ENCODE measurements at places on chromosomes 5 and 9.

GRCh38 chr5:1111241-1111726 lies 579 bp downstream of the SLC12A7 start:
- DNase-seq, result no peak

- DNase-seq, result no peak
Observed at GRCh38 chr5:9455826-9456434, 89.9 kb downstream of the SEMA5A start.

- DNase-seq, result no peak
Observed at GRCh38 chr5:64519263-64519662, 13.4 kb downstream of the RGS7BP start.

DNA sequence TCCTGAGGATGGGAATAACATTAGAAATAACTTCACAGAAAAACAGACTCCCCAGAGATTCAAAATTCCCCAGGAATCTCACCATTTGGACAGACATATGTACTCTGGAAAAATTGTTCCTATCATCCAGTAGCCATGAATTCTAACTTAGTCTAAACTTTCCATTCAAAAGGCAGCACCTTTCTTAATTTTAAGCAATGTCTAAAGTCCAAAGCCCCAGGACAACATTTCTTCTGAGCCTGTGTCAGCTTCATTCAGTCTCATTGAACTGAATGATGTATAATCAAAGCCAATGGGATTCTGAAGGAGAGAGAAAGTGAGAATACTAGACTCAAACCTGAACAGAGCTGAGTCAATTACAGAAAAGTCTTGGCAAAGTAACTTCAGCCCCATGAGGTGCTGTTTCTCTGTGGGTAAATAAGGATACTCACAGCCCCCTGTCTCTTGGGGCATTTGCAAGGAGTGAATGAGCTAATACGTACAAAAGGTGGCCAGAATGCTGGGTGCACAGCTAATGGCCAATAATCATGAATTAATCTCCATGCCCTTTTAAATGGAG lies 140.6 kb downstream of the SEMA5A start:
- DNase-seq, result no peak

DNA sequence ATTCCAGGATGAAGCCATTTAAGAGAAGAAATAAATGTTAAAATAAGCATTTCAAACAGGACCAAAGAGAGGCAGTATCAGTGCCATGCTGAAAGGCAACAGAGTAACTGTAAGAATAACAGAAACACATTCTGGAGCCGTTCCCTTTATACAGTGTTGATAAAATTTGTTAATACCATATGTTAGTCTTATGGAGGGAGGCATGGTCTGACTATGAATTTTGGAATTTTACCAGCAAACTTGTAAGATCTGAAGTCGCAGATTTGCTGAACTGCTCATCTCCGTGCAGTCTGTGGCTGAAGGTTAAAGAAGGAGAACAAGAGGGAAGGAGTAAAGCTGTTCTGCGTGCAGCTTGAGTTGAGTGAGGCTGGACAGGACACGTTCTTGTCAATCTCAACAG lies 508.4 kb downstream of the NFIB start:
- DNase-seq, result peak; percentile 50

GRCh38 chr9:70539001-70539400 lies 124.5 kb upstream of the KLF9 start:
- DNase-seq, result no peak

- DNase-seq, result no peak
Observed at GRCh38 chr9:92524881-92525280, 10.9 kb downstream of the ECM2 start.

- DNase-seq, result peak; percentile 69
Observed at GRCh38 chr9:105154723-105155191, 89.7 kb upstream of the SLC44A1 start.

GRCh38 chr9:125681086-125681622 lies 25.9 kb downstream of the MAPKAP1 start:
- peak; percentile 16 for DNase-seq

- DNase-seq, result no peak
Observed at GRCh38 chr5:170327829-170328228, 30.3 kb upstream of the LCP2 start.

- peak; percentile 76 for DNase-seq
Observed at GRCh38 chr9:129336601-129337331, 158.7 kb upstream of the IER5L start.

DNA sequence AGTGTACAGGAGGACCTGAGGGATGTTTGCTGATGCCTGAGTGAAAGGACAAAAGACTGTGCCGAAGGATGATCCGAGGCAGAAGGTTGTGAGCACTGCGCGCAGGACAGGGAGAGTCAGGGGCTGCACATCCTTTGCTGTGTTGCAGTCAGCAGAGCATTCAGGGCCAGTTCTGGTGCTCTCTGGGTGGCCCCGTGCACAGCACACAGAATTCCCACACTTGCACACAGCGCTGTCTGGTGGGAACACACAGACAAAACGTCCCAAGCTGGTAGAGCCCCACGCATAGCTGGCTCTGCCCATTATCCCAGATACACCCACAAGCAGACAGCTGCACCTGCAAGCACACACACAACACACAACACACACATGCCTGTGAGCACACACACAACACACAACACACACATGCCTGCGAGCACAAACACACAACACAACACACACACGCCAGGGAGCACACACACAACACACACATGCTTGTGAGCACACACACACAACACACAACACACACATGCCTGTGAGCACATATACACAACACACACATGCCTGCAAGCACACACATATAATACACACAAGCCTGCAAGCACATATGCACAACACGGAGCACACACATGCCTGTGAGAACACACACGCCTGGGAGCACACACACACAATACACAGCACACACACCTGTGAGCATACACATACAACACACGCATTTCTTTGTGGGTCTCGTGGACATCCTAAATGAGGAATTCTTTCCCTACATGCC lies 74.4 kb downstream of the FGF18 start:
- DNase-seq, result no peak

- no peak for DNase-seq
Observed at GRCh38 chr5:81006947-81007636, 46.9 kb downstream of the RASGRF2 start.

Measured in choroid plexus epithelial cell (primary cell).